Activated CD8-positive, alpha-beta T cell treated with anti-CD3 and anti-CD28 coated beads for 36 hours (primary cell): ENCODE measurements at places on chromosomes 7 and 10. TPM values are rescaled to one million over a fixed set of nuclear protein-coding genes. Genes with fewer than 3 reads are reported as not detected.

- no peak for DNase-seq
Measured at GRCh38 chr10:33229252-33229948, 105.1 kb downstream of the NRP1 start.

DNA sequence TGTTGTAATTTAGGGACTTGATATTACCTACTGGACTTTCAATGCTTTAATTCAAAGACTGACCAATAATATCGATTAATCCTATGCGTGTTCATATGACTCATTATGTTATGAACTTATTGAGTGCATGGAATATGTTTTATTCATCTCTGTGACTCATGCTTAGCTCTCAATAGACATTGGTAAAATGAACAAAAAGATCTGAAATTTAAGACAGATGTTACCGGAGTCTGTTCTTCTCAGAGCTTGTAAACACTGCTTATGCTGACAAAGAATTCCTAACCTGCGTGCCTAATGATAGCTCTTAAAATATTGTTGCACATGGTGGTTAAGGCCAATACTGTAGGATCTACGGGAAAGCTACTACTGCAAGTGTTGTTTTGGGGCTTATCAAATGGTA, 131.5 kb upstream of the ACBD5 start:
- DNase-seq, result no peak

The IFIT2 gene
- 39.2 TPM for total RNA-seq

- no peak for DNase-seq
Measured at GRCh38 chr7:50982626-50983025, 199.9 kb upstream of the GRB10 start.

The HTR7 gene
- not detected for total RNA-seq
